ENCODE measurements at places on chromosomes 4 and X.

DNA sequence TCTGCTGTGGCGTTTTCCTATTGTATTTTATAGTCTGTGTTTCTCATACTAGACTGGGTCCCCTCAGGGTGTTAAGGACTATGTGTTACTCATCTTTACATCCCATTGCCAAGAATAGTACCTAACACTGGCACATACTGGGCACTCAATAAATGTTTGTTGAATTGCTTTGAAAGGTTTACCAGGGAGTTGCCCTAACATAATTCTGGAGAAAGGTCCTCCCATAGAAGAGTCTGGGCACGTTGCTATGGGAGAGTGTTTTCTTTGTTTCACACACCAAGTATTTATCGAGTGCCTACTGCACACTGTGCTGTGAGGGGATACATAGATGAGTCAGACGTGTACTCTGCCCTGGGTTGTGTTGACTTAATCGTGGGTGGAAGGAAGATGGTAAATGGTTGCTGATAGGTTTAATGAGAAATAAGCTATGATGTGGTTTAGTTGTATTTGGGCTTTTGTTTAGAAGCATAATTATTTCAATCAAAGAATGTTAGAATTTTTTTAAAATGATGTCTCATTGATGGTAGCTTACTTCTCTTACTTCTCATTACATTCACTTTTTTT is 42.9 kb downstream of the AFF1 start:
- no peak for DNase-seq

GRCh38 chrX:100995469-100995868 is 26.0 kb downstream of the ARL13A start:
- DNase-seq: peak; percentile 51

- DNase-seq: no peak
Measured at GRCh38 chr4:149702414-149703293, 113.0 kb downstream of the IQCM start.

- no peak for DNase-seq
Measured at GRCh38 chrX:70427365-70427764, 4.3 kb downstream of the GDPD2 start.

DNA sequence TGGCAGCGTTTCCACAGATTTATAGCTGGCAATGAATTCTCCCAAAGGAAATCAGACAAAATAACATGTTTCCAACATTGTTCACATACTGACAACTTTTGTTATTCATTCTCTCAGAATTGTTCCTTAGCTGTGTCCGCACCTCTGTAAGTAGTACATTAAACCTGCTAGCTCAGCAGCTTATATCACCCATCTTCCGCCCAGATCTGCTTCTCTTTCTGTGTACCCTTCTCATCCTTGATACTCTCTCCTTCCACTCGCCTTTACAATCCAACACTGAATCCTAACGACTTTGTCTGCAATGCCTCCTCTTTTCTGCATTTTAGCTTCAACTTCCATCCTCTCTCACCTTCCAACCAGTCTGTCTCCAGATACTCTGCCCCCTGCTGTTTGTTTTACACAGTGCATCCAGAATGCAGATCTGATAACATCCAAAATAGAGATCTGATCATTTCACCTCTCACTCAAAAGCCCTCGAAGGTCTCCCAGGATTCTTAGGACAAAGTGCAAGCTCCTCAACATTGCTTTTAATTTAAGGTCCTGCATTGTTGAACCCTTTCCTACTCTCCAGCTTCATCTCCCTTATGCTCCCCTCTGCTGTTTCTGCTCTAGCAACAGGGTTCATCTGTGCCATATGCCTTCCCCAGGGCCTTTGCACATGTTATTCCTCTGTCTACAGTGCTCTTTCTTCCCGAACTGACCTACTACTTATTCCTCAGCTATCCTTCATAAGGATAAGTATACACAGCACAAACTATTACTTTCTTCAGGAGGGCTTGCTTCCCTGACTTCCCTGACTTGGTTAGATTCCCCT is 67.3 kb upstream of the VBP1 start:
- DNase-seq: peak; percentile 23

DNA sequence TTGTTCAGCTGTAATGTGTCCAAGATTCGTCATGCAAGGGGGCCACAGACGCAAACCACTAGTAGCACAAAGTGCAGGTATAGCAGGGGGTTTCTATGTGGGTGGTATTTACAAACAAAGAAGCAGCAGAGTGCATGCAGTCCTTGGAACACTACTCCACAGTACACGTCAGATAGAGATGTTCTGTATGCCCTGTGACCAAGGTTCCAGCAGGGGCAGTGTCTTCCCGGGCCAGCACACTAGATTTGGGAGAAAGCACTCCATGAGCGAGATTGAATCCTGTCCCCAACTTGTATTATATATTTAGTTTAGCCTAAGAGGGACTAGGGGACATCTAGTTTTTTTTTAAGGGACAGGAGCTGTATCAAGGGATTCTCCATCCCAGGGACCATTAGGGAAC is 54.4 kb upstream of the ESX1 start:
- DNase-seq: no peak

DNA sequence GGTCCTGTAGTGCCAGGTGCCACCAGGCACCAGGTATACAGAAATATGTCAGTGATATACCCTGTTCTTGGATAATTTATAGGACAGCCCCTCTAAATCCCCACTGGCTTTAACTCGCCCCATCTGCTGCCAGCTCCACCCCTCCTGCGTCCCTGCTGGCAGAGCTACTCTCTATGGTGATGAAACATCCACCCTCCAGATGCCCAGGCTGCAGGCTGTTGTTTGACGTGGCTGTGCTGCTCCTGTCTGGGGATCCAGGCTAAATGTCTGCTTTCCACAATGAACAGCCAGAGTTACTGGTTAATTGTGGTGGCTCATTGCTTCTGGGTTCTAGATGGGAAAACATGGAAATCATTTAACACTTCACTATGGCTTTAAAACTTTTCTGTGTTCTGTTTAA is 12.9 kb downstream of the NHSL2 start:
- DNase-seq: no peak

- no peak for DNase-seq
Measured at GRCh38 chrX:47649271-47649670, 1.1 kb downstream of the ELK1 start.

- DNase-seq: no peak
Measured at GRCh38 chr4:85548841-85549240, 73.9 kb downstream of the ARHGAP24 start.

DNA sequence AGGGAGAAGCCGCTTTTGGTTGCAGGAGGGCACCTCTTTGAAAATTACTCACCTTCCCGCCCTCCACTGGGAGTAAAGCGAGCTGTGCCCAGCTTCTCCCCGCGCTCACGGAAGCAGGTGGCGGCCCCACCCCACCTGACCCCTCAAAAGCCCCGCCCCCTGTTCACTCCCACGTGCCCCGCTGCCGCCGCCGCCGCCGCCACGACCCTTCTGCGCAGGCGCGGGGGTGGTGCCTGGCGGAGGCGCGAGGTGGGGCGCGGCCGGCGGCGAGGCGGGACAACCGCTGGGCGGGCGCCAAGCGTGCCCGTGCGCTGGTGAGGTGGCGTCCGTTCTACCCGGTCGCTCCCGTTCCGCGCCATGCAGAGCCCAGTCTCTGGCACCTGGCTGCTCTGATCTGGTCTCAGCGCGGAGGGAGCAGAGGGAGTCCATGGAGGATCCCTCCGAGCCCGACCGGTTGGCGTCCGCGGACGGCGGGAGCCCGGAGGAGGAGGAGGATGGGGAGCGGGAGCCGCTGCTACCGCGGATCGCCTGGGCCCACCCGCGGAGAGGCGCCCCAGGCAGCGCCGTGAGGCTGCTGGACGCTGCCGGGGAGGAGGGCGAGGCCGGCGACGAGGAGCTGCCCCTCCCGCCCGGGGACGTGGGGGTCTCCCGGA is at the start of gene PI4K2B:
TSS of gene PI4K2B (plus strand) at position 297 of the 653 bp plus-strand sequence. CDS start at position 428, 131 bp downstream.
- peak; percentile 96 for DNase-seq

DNA sequence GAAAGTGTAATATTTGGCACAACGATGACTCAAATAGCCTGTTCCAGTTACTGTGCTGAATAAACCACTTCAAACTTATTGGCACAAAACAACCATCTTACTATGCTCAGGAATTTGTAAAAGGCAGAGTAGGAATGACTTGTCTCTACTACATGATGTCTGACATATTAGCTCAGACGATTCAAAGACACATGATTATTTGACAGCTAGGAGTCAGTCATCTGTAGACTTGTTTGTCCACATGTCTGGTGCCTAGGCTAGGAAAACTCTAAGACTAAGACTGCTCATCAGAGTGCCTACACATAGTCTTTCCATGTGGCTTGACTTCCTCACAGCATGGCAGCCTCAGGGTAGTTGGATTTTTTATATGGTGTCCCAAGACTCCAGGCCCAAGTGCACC is 154.5 kb downstream of the FANCB start:
- no peak for DNase-seq

DNA sequence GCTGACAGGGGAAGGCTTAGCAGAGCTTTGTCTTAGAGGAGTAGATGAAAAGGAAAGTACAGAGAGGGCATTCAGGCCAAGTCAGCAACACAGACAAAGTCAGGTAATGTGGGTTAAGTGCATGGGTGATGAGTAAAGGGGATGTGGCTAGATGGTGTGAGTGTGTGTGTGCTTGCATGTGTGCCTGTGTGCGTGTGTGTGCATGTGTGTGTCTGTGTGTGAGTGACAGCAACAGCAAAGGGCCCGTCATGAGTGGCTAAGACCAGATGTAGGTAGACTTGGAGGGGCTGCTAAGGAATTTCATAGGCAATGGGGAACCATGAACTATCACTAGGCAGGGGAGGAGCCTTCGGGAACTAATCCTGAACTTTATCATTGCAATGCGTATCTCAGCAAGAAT is 2.2 kb upstream of the GPR78 start:
- no peak for DNase-seq

DNA sequence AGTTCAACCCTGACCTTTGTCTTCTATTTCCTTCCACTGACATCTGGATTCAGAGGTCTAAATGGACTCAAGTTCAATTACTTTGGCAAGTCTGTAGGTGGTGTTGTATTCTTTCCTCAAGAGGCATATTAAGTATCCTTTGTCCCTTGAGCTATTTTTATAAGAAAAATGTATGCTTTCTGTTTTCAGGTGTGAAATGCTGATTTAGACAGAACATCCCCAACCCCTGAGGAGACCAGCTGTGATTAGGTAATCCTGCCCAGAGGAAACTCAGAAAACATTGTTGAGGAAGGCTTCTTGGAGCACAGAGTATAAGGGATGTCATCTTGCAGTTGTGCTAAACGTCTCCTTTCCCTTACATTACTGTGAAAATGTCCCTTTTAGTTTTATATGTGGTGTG is 46.6 kb upstream of the EGFL6 start:
- DNase-seq: no peak

GRCh38 chr4:71405791-71406190 is 67.0 kb downstream of the SLC4A4 start:
- DNase-seq: no peak

DNA sequence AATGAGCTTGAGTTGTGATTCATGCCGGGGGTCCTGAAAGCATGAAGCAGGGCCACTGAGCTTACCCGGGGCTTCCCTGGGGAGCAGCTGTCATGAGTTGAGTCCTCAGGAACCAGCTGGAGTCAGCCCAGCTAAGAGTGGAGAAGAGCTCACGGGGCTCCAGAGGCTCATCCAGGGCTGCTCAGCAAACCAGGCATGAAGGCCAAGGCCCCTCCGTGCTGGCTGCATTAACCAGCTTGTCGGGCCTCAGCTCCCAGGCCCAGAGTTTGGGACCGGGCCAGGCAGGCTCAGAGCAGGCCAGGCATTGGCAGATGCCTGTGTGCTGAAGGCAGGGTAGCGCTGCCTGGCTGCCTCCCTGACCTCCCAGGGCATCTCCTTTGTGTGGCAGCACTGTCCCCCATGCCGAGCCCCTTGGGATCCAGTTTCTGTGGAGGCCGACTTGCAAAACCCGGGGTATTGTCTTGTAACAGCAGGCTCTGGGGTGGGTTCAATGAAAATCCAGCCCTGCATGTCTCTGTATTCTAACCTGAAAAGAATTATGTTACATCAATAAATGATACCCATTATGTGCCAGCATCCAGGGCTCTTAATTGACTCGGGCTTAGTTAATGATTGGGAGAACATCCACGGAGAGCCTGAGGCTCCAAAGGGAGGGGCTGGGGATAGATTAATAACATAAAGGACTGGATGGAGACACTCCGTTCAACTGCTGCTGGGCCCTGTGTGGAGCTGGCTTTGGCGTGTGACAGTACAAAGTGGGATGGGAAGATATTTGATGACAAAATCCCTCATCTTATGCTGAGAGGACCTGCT is 68.0 kb upstream of the MSX1 start:
- no peak for DNase-seq

GRCh38 chrX:21770631-21771321 is 12.9 kb upstream of the SMPX start:
- no peak for DNase-seq

GRCh38 chr4:186687265-186687664 is 36.4 kb downstream of the FAT1 start:
- no peak for DNase-seq

GRCh38 chr4:175277816-175278215 is 359.7 kb downstream of the ADAM29 start:
- no peak for DNase-seq

DNA sequence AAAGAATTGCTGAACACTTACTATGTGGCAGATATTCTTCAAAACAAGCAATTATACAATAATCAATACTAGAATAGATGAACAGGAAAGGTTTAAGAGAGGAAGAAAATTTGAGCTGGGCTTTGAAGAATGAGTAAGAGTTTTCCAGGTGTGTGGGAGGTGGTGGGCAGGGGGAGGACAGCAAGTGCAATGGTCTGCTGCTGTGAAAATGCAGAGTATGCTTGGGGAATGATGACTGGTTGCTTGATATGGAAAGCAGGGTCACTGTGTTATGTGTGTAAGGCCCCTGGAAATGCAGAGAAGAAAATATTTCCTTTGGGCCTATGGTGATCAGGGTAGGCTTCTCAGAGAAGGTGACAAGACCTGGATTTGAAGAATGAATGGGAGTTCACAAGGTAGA is 300.3 kb downstream of the CAMK2D start:
- no peak for DNase-seq

GRCh38 chr4:86014599-86014998 is 345.3 kb downstream of the MAPK10 start:
- DNase-seq: no peak

GRCh38 chr4:73817341-73817740 is 19.1 kb upstream of the CXCL6 start:
- no peak for DNase-seq

DNA sequence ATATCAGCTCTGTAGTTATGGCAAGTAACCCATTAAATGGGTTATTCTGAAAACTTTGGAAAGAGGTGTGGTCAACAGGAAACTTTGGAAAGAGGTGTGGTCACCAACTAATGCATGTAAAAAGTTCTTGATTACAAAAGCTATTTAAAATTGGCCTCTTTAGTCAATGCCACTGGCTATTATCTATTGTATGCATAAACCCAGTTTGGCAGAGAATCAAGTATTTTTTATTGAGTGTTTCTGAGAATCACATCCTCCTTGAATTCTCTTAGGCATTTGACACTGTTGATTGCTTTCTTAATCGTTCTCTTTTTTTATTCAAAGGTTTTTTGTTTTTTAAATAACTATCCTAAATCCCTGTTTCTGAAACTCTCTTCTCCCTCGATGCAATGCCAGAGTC is 7.5 kb downstream of the P2RY4 start:
- no peak for DNase-seq

- no peak for DNase-seq
Measured at GRCh38 chr4:155322782-155323181, 54.0 kb downstream of the MAP9 start.

GRCh38 chrX:39904816-39905537 is 192.8 kb downstream of the BCOR start:
- DNase-seq: no peak

- DNase-seq: peak; percentile 23
Measured at GRCh38 chrX:65451663-65452062, 82.9 kb downstream of the LAS1L start.

- DNase-seq: no peak
Measured at GRCh38 chr4:87978681-87979080, 3.2 kb downstream of the SPP1 start.

GRCh38 chrX:26442340-26442739 is 226.4 kb downstream of the MAGEB5 start:
- peak; percentile 0 for DNase-seq

GRCh38 chr4:168318266-168318895 is at the start of gene DDX60:
Gene DDX60 (minus strand): TSS chr4:168318752. CDS start chr4:168311259, 7,493 bp downstream.
- DNase-seq: no peak
